T-helper 17 cell (primary cell): ENCODE measurements at places on chromosomes 12 and 14. TPM values are rescaled to one million over a fixed set of nuclear protein-coding genes. Genes with fewer than 3 reads are reported as not detected.

Gene NGDN
- total RNA-seq = 97.6 TPM

Gene PTPRO
- 1.1 TPM for total RNA-seq

Gene TAS2R7
- not detected for total RNA-seq

DNA sequence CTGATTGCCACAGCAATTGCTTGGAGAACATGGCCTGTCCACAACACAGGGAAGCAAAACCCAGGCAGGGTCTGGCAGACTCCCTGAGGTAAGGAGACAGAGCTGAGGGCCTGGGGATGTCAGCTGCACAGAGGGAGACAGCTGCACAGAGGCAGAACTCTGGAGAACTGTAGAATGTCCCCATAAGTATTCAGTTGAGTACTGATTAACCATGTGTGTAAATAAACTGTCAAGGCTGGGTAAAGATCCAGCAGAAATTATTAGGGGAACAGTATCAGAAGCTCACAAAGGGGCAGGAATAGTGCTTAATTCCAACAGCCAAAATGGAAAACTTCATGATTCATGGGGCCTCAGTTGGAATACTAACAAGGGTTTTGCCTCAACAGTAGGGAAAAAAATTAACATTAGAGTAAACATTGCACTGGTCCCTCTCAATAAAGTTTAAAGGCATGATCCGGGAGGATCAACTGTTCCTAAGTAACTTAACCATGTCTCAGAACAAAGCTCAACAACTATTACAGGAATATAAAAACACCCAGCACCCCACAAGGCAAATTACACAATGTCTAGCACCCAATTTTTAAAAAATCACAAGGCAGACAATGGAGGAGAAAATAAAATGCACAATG is 201.3 kb upstream of the RASSF8 start:
- no peaks in the 10 kb centered on the region for H3K27me3 ChIP-seq
- no peak overlapping the region for H3K4me3 ChIP-seq
- H3K36me3 ChIP-seq = no peaks in the 10 kb centered on the region
- H3K27ac ChIP-seq = no peak overlapping the region
- no peaks in the 10 kb centered on the region for H3K4me1 ChIP-seq

DNA sequence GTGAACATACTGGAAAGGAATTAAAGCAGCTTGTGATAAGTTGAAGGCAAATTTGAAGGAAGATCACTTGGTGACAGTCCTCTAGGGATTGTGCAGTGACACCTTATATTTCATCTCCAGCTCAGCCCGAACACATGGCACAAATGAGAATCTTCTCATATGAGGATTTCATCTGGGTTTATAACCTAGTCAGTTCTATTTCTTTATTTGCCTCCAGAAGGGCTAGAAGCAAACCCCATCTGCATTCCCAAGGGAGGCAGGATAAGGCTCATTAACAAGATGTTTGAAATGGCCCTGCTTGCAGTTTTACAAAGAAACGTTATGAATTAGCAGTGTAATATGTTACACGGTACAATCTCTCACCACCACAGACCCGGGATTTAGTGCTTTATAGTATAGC is 90.7 kb upstream of the KRR1 start:
- no peak for DNase-seq
- no peaks in the 10 kb centered on the region for H3K36me3 ChIP-seq
- no peak overlapping the region for H3K4me3 ChIP-seq
- H3K27me3 ChIP-seq = peaks cover 8% of the 10 kb centered on the region

GRCh38 chr12:66735275-66735674 is 56.4 kb upstream of the GRIP1 start:
- no peaks in the 10 kb centered on the region for H3K36me3 ChIP-seq
- no peak overlapping the region for H3K27ac ChIP-seq
- peaks cover 4% of the 10 kb centered on the region for H3K4me1 ChIP-seq
- no peak for DNase-seq
- H3K27me3 ChIP-seq = peaks cover 18% of the 10 kb centered on the region
- no peak overlapping the region for H3K4me3 ChIP-seq

GRCh38 chr12:62251609-62251958 is 8.6 kb upstream of the USP15 start:
- H3K36me3 ChIP-seq = no peaks in the 10 kb centered on the region
- H3K27ac ChIP-seq = peak overlapping the region; percentile 81
- H3K4me3 ChIP-seq = peak overlapping the region; percentile 22
- H3K27me3 ChIP-seq = no peaks in the 10 kb centered on the region
- H3K4me1 ChIP-seq = peaks cover 7% of the 10 kb centered on the region

DNA sequence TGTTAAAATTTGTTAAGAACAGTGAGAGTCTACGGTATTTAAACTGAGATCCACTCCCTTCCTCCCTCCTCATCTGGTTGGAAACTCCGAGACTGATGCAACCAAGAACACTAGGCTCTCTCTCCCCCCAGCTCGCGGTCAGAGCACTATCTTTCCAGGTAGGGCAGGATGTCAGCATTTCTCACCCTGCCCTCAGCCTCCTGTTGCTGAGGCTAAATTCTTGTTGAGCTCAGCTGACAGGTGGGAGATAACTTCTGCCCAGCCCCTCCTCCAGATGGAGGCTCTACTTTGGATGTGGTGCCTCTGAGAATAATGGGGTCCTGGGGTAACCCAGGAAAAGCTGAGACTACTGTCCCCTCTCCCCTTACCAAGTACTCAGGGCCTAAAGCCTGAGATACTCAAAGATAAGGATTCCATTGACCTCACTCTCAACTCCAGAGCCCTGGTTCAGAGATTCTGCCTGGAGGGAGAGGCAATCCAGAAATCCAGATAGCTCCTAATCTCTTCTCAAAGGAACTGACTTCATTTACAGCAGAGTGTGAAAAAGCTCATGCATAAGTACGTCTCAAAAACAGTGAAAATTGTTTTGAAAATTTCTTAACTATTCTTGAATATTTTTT is 110.1 kb downstream of the EML5 start:
- peaks cover 11% of the 10 kb centered on the region for H3K36me3 ChIP-seq
- H3K27ac ChIP-seq = no peak overlapping the region
- no peaks in the 10 kb centered on the region for H3K27me3 ChIP-seq
- H3K4me1 ChIP-seq = no peaks in the 10 kb centered on the region
- no peak for DNase-seq

GRCh38 chr14:66444271-66444927 is 41.8 kb upstream of the CCDC196 start:
- no peaks in the 10 kb centered on the region for H3K27me3 ChIP-seq
- peaks cover 2% of the 10 kb centered on the region for H3K36me3 ChIP-seq
- H3K4me1 ChIP-seq = no peaks in the 10 kb centered on the region
- H3K27ac ChIP-seq = no peak overlapping the region
- no peak for DNase-seq
- no peak overlapping the region for H3K4me3 ChIP-seq

- no peaks in the 10 kb centered on the region for H3K27me3 ChIP-seq
- peaks cover 16% of the 10 kb centered on the region for H3K4me1 ChIP-seq
- no peak overlapping the region for H3K4me3 ChIP-seq
- DNase-seq = no peak
- peaks cover 26% of the 10 kb centered on the region for H3K36me3 ChIP-seq
- peak overlapping the region; percentile 81 for H3K27ac ChIP-seq
Measured at GRCh38 chr12:14921218-14921617, 17.1 kb downstream of the ERP27 start.

GRCh38 chr12:76201316-76201715 is 116.8 kb upstream of the NAP1L1 start:
- no peak overlapping the region for H3K4me3 ChIP-seq
- peaks cover 21% of the 10 kb centered on the region for H3K27me3 ChIP-seq
- no peaks in the 10 kb centered on the region for H3K36me3 ChIP-seq
- H3K4me1 ChIP-seq = no peaks in the 10 kb centered on the region
